ENCODE measurements at places on chromosomes 11 and 22.
A peak's percentile ranks its signal among the peaks of the same experiment; 100 is the strongest.

- no peak for DNase-seq
These were observed 31.5 kb upstream of the RAB38 start for GRCh38 chr11:88206751-88207150.

- DNase-seq = no peak
These were observed 1.2 kb upstream of the CCDC117 start for GRCh38 chr22:28771195-28771791.

DNA sequence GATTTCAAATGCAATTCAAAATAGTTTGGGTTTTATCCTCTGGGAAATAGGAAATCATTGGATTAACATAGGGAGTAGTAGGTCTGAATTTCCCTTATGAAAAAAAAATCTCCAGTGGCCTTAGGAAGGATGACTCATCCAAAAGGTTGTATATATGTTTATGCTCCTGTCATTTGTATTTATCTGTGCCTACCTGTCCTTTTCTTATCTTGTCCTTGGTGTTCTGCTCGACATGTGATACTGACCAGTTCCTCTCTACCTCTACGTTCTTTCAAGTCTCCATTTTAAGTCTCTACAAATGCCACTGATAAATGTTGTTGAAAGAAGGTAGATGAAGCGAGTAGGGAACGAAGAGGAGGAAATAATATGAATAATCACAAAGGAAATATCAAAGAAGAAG, 3.0 kb upstream of the SOX6 start:
- no peak for DNase-seq

DNA sequence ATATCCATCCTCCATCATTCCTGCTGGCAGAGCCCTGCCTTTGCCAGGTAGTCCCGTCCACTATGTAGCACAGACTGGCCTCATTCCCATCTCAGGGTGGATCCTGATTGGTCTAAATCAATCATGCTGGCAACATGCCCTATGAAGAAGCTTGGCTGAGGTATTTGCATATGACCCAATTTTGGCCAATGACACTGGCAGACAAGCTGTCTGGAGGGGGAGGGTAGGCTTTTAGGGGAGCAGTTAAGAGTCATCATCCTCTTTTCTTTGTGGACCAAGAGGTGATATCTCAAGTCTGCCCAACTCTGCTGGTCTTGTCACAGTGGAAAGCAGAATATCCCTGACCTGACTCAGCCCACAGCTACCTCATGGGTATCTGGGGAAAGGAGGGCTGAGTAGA, 5.1 kb downstream of the CCDC89 start:
- no peak for DNase-seq

- no peak for DNase-seq
These were observed 38.6 kb upstream of the LMO2 start for GRCh38 chr11:33930317-33931021.

DNA sequence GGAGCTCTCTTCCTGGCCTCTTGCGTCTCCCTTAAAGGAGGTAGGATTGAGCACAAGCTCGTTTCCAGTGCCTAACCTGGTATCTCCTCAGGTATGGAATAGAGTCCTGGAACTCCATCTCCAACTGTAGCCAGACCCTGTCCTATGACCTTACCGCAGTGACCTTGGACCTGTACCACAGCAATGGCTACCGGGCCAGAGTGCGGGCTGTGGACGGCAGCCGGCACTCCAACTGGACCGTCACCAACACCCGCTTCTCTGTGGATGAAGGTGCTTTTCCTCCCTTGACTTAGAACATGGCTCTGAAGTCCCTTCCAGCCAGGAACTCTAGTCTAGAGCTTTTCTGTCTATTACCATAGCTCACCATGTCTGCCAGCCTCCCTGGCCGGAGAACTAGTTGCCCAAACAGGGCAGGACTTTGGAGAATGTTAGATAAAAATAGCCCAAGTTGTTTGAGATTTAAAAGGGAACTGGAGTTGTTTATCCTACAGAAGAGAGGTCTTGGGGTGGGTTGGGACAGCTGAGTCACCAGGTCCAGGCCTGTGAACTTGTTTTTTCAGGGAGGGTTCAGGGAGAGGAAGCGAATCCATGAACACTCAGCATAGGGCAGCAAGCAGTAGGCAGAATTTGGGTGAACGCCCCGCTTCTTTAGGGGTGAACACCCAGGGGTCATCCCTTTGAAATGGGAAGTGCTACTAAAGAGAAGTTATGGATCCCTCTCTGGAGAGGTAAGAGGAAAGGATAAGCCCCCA, 3.3 kb downstream of the IL10RA start:
- no peak for DNase-seq

DNA sequence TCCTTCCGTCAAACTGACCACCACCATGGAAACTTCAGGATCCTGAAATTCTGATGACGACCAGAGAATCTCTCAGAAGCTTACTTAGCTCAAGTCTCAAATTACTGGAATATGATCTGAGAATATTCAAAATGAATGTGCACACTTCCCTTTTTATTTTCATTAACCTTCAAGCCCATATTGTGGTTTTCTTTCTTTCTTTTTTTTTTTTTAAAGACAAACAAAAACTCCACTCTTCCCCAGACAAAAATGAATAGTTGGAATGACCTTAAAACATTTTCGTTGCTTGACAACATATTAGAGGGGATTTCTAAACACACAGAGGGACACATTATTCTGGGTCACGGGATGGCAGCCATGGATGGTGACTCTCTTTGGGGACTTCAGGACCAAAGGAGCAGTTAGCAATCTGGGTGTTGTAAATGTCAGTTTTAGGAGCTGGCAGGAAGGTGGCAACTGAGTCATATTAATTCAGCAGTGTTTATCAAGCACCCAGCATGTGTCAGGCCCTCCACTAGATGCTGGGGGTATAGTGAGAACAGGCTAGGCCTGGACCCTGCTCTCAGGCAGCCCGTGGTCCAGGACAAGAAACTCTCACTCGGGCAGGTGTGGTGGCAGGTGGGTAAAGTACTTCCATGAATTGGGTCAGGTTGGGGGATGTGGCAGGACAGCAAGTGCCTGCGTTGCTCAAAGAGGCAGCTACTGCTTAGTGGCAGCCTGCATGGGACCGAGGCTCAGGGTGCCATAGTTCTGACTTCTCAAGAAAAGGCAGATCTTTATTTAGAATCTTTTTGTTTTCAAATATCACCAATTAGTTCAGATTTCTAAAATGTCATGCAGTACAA, 126.1 kb downstream of the HIPK3 start:
- no peak for DNase-seq

DNA sequence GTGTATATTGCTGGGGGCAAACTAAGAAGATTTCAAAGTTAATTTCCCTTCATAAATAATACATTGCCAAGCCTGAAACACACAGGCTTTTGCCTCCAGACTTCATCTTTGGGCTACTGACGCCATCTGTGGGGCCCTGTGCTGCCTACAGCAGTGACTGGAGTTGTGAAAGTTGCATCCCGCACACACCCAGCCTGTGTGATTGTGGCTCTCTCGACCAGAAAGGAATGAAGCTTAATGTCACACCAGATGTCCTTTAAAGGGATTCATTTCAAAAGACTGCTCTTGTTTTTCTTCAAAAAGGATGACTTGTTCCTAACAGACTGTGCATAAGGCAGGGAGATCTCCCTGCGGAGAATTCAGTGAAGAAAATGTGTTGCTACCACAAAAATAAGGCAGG, 210.5 kb downstream of the FAM181B start:
- no peak for DNase-seq

- DNase-seq = no peak
These were observed 272.0 kb upstream of the SESN3 start for GRCh38 chr11:95503047-95503446.

- no peak for DNase-seq
These were observed 16.4 kb downstream of the CWC15 start for GRCh38 chr11:94956963-94957362.

GRCh38 chr22:38843201-38843656, 599 bp downstream of the NPTXR start:
- DNase-seq = peak; percentile 52

GRCh38 chr11:123054301-123055065, 7.5 kb downstream of the HSPA8 start:
- peak; percentile 39 for DNase-seq

GRCh38 chr11:128472128-128473089, 114.9 kb downstream of the ETS1 start:
- no peak for DNase-seq

GRCh38 chr11:4186464-4187054, 92.0 kb downstream of the RRM1 start:
- no peak for DNase-seq

Data from AG04450 (cell line).